PC-3 (cell line): ENCODE measurements at places on chromosomes 2 and 18. TPM values are rescaled to one million over a fixed set of nuclear protein-coding genes. Genes with fewer than 3 reads are reported as not detected.

Gene IGFBP5
- 140 and 157 TPM in 2 replicates for total RNA-seq

Gene DLX2
- total RNA-seq = 0.29 and 1.4 TPM in 2 replicates

Gene CYP26B1
- total RNA-seq = 1.6 and 3.9 TPM in 2 replicates

- DNase-seq = peak; percentile 90
- H3K27me3 ChIP-seq = no peaks in the 10 kb centered on the region
- no peaks in the 10 kb centered on the region for H3K36me3 ChIP-seq
- H3K27ac ChIP-seq = peak overlapping the region; percentile 74
- H3K4me3 ChIP-seq = no peak overlapping the region
Observed at GRCh38 chr2:113848758-113849415, 41.0 kb upstream of the ACTR3 start.

- H3K27ac ChIP-seq = no peak overlapping the region
- no peak overlapping the region for H3K4me3 ChIP-seq
- DNase-seq = no peak
- H3K36me3 ChIP-seq = no peaks in the 10 kb centered on the region
- H3K27me3 ChIP-seq = no peaks in the 10 kb centered on the region
- no peaks in the 10 kb centered on the region for H3K4me1 ChIP-seq
Observed at GRCh38 chr2:128327180-128327964, 8.7 kb upstream of the HS6ST1 start.

DNA sequence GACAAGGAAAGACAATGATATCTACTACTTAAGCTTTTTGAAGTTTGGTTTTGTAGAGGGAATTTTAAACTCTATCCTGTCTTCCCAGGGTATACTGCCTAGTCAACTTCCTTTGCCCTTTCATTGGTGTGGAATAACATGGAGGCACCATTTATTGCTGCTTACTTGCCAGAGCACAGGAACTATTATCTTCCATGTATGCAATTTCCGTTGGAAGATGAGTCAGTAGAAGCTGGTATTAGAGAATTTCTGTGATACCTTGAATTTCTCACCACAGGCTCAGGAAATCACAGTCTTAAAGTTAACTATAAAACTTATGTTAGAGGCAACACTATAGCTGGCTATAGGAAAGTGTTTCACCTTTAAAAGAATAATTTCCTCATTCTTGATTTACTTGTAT lies 40.9 kb upstream of the RGPD4 start:
- no peaks in the 10 kb centered on the region for H3K36me3 ChIP-seq
- no peak overlapping the region for H3K4me3 ChIP-seq
- no peaks in the 10 kb centered on the region for H3K4me1 ChIP-seq
- H3K27me3 ChIP-seq = no peaks in the 10 kb centered on the region
- no peak overlapping the region for H3K27ac ChIP-seq
- DNase-seq = no peak

DNA sequence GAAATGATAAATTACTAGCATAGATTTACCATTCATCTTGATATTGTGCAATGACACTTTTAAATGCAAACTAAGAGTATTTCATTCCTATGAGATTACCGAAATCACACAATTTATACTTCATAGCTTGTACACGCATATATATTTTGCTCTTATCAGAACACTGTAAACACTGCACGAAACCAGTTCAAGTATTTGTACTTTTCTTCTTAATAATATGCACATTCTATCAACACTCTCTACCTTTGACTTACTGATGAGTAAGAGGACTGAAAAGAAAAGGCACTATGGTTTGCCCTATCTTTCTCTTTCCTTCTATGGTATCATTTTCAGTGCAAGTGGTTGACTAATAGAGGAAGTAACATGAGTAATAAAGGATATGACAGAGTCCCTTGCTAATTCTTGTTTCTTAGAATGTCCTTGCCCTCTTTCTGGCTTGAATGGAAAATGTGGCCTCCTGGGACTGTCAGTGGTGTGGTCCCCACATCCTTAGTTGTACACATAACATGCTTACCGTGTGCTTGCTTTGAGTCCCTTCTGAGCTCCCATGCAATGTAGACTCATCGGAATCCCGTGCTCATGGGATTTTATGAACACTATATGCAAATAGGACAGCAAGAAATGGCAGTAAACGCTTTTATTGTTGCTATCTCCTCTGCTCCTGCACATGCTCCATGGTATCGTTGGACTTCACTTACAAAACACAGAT lies 363.5 kb upstream of the TNP1 start:
- peak overlapping the region; percentile 87 for H3K27ac ChIP-seq
- H3K36me3 ChIP-seq = no peaks in the 10 kb centered on the region; the same call in 1 of the 2 replicates
- H3K4me3 ChIP-seq = peak overlapping the region; percentile 14; the same call in 1 of the 2 replicates
- H3K4me1 ChIP-seq = peaks cover 21% of the 10 kb centered on the region

DNA sequence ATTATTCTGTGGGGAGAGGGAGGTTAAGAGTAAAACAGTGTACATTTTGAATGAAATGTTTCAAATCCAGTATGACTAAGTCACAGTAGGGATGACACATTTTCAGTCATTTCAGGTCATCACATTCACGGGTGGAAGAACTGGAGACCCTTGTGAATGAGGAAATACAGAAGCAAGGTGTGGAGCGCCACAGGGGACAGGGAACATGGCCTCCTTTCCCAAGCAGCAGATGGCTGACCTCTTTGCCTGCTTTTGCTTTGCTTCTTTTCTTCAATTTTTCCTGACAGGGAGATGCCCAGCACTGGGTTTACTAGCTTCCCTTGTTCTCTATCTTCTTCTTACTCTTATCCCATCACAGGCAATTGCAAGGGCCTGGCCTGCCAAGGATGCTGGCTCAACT lies 278.9 kb upstream of the DLGAP1 start:
- no peaks in the 10 kb centered on the region for H3K4me1 ChIP-seq
- no peak overlapping the region for H3K27ac ChIP-seq
- DNase-seq = no peak
- H3K4me3 ChIP-seq = no peak overlapping the region
- H3K27me3 ChIP-seq = no peaks in the 10 kb centered on the region

DNA sequence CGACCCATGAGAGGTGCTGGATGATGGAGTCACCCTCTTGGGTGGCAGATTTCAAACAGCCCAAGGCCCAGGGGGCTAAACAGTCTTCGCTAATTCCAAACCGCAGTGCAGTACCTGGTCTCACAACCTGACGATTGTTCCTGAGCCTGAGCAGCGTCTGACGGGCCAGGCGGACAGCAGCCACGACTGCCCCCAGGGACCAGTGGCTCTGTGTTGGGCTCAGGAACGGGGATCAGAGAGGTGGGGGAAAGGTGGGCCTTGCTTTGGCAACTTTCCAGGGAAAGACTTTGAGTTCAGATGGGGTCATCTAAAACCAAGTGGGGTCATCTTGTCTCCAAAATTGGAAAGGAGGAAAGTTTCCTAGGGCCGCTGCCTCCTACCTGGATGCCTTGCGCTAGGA lies 492 bp downstream of the COLEC11 start:
- no peaks in the 10 kb centered on the region for H3K27me3 ChIP-seq
- no peak overlapping the region for H3K27ac ChIP-seq
- H3K4me3 ChIP-seq = no peak overlapping the region
- H3K36me3 ChIP-seq = no peaks in the 10 kb centered on the region
- DNase-seq = no peak
- H3K4me1 ChIP-seq = no peaks in the 10 kb centered on the region
